HCT116 (cell line): ENCODE measurements at places on chromosomes 6 and 20. TPM values are rescaled to one million over a fixed set of nuclear protein-coding genes. Genes with fewer than 3 reads are reported as not detected.

GRCh38 chr20:52760791-52761190 is 211.4 kb upstream of the TSHZ2 start:
- no peak for DNase-seq

DNA sequence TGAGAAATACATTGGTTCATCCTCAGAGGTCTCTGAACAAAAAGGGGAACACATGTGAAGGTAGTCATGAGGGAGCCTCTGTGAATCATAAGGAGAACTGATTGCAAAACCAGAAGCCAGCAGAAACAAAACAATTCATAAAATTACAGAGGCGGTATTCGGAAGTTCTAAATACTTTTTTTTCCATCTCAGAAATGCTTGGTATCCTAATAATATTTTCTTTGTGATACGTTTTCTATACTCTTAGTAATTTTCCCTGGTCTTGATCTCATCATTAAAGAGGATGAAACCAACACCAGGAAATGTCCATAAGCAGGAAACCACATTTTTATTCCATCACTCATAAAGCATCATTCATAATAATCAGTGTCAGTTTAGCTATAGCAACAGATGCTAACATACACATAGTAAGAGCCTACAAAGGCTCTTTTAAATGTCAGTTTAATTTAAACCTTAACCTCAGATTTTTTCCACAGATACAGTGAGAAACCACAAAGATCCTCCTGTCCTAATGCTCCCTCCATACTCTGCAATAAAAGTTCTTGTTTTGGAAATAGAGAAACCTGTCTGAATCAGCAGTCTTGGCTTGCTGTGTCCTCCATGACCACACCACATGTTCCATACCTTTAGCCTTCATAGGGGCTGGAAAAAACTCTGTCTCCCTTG is 29.2 kb downstream of the SGK1 start:
- no peak for DNase-seq

C6orf132 gene
- 18.9 TPM for total RNA-seq

- no peak for DNase-seq
Measured at GRCh38 chr6:35729722-35730121, 7.1 kb upstream of the ARMC12 start.

CDK5RAP1 gene
- 41.4 TPM for total RNA-seq

COL11A2 gene
- total RNA-seq = 7.6 TPM

GRCh38 chr6:31171931-31172905 is 1.7 kb upstream of the POU5F1 start:
- no peak for DNase-seq
